ENCODE measurements at places on chromosomes 12 and 14.

GRCh38 chr14:106511800-106512198 lies 985.4 kb downstream of the TMEM121 start:
- no peak for DNase-seq

- no peak for DNase-seq
Measured at GRCh38 chr14:21074398-21075272, 4.5 kb downstream of the ARHGEF40 start.

- DNase-seq, result no peak
Measured at GRCh38 chr14:95526483-95527386, 8.1 kb upstream of the GLRX5 start.

- DNase-seq, result no peak
Measured at GRCh38 chr12:8629486-8630033, 16.9 kb upstream of the AICDA start.

DNA sequence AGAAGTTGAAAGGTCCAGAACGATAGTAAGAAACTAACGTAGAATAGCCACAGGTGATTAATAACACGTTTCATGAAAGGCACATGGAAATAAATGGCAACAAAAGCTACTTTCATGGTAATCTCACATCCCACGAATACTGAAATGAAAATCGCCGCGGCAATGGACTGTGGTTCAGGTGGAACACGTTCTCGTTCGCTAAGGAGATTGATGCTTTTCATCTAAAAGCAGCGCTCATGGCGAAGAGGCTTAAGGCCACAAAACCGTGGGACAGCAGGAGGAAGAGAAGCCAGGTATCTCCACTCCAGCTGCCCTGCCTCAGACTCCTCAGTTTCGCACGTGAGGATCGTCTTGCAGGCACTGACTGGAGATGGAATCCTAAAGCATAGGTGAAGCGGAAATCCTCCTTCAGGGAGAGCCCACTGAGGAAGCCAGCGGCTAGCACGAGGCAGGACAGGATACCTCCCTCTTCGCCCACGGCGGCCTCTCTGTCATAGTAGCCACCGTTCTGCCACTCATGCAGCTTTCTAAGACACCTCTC lies 696 bp upstream of the GPHN start:
- DNase-seq, result no peak

DNA sequence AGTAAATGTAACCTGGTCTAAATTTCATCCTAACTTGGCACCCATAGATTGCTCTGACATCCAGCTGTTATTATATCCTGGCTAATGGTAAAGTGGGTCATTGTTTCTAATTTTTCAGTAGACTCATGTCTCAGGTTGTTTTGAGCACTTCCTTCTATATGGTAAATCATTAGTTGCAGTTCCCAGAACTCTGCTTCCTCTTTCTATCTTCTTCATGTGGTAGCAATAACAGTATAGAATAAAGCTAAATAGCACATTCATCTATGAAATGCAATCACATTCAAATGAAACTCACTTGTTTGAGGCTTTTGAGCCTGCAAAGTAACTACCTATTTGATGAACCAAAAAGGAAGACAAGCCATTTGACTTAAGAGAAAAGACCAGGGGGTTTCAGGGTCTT lies 65.1 kb upstream of the GZMB start:
- DNase-seq, result no peak

- no peak for DNase-seq
Measured at GRCh38 chr14:73465823-73466532, 7.6 kb upstream of the NUMB start.

All from HuH-7 (cell line).